ENCODE measurements at places on chromosomes 4 and X.

DNA sequence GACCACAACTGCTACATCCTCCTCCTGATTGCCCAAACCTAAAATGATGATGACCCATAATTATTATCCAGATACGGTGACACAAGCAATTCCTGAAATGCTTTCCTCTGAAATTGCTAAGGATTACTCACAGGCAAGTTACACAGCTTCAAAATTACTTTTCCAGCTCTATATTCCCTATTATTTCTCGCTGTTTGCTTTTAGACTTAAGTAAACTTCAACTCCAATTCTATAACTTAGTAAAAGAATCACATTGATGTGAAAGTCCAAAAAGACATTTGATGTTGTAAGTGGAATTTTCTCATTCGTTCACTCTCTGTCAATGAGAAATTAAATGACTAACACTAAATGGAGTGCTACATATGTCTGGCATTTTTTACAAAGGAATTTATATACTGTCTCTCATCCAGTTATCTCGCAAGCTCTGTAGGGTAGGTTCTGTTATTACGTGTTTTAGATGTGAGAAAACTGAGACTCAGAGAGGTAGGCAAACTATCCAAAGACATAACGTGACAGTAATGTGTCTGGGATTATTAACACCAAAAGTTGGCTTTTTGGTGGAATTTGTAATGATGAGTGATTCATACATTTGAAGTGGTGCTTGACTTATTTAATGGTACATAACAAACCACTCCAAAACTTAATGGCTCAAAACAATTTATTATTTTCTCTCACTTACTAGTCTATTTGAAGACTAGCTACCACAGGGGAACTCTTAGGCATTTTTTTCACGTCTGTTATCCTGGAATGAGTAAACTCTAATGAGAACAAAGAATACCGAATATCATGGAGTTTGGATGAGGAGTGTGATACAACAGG, 31.5 kb downstream of the PALLD start:
- no peak overlapping the region for H3K4me3 ChIP-seq
- H3K27me3 ChIP-seq = peaks cover 33% of the 10 kb centered on the region
- ATAC-seq = no peak
- H3K27ac ChIP-seq = no peak overlapping the region
- H3K36me3 ChIP-seq = no peaks in the 10 kb centered on the region

DNA sequence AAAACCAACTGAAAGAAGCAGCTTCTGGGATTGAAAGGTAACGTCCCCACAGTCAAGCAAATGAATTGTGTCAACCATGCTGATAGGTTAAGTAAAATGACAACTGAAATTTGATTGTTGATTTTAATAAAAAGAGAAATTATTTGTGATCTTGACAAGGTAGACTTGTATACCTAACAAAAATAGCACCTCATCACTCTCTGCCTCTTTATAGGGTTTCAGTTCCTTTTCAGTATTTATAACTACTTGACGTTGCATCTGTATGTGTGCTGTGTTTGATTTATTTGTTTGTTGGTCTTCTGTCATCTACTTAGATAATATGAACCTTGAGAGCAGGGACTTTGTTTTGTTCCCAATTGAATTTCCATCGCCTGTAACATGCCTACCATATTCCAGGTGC, 7.9 kb upstream of the PPP3CA start:
- no peak overlapping the region for H3K4me3 ChIP-seq
- no peak overlapping the region for H3K27ac ChIP-seq
- H3K4me1 ChIP-seq = peaks cover 34% of the 10 kb centered on the region
- no peaks in the 10 kb centered on the region for H3K36me3 ChIP-seq
- no peaks in the 10 kb centered on the region for H3K27me3 ChIP-seq
- peak; percentile 75 for ATAC-seq

DNA sequence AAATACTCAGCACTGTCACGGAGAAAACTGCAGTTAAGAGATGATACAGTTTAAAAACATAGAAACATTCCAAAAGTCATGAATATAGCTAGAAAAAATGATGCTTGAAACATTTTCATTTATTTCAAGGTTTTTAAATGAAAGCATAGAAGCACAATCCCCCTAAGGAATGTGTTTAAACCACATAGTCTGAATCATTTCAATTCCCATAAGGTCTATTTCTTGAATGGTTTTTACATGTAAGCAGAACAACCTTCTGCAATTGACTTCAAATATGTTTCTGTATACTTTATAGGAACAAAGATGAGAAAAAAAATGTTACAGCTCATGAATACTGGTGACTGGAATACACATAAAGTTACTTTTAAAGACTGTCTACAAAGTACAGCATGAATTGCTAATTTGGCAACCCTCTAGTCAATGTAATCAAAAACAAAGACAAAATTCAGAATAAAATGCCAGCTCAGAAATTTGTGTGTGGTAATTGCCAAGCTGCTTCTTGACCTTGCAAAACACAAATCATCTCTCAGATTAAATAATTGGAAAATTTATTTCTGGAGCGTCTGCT, 886.4 kb upstream of the ADGRL3 start:
- no peaks in the 10 kb centered on the region for H3K36me3 ChIP-seq
- no peaks in the 10 kb centered on the region for H3K4me1 ChIP-seq
- no peak for ATAC-seq
- no peak overlapping the region for H3K4me3 ChIP-seq

- no peak overlapping the region for H3K27ac ChIP-seq
- H3K4me1 ChIP-seq = peaks cover 18% of the 10 kb centered on the region
- no peaks in the 10 kb centered on the region for H3K36me3 ChIP-seq
- H3K27me3 ChIP-seq = peaks cover 6% of the 10 kb centered on the region
- ATAC-seq = no peak
Measured at GRCh38 chr4:81712714-81713113, 241.0 kb upstream of the RASGEF1B start.

DNA sequence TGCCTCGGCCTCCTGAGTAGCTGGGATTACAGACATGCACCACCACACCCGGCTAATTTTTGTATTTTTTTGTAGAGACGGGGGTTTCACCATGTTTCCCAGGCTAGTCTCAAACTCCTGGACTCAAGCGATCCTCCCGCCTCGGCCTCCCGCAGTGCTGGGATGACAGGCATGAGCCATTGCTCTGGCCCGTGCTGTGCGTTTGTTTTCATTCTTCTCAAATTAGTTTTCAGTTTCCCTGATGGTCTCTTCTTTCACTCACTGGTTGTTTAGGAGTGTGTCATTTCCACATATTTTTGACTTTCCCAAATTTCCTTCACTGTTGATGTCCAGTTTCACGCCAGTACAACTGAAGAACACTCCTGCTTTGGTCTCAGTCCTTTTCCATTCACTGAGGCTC, 31.8 kb downstream of the SH3TC1 start:
- peak overlapping the region; percentile 5 for H3K27ac ChIP-seq
- H3K36me3 ChIP-seq = peaks cover 24% of the 10 kb centered on the region
- H3K4me3 ChIP-seq = no peak overlapping the region
- ATAC-seq = no peak
- no peaks in the 10 kb centered on the region for H3K27me3 ChIP-seq
- H3K4me1 ChIP-seq = peaks cover 34% of the 10 kb centered on the region

DNA sequence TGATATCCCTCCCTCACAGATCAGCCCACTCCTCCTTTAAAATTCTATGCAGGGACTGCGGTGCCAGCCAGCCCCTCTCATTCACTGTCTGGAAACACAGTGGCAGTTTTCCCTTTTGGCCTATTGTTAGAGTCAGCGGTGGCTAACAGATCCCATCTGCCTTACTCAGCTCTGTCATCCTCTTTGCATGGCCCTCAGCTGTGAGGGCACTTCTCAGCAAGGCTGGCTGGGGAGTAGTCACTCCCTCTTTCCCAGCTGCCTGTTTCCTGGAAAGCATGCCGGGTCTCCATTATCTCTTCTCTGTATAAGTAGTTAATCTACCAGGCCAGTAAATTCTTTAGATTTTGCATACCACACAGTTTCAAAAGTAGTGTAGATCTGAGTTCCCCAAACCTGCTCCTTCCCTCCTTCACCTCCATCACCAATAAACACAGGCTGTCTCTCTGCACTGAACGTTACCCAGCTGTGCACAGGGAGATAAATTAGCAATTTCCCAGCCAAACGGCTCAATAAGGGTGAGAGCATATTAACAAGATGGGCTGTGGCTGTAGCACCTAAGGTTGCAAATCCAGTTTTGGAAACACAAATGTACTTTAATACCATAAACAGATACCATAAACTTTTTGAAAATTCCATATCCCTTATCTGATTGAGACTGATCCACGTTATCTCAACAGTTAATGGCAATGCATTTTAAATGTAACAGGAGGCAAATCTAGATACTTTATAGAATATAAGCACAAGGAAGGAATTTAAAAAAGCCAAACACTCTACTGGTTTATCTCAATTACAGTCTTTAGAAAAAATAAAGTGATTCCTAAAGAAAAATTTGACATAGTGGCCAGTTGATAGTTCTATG, 229.3 kb downstream of the ANKRD50 start:
- no peak overlapping the region for H3K27ac ChIP-seq
- no peaks in the 10 kb centered on the region for H3K4me1 ChIP-seq
- H3K36me3 ChIP-seq = no peaks in the 10 kb centered on the region
- H3K4me3 ChIP-seq = no peak overlapping the region
- peak; percentile 8 for ATAC-seq
- H3K27me3 ChIP-seq = no peaks in the 10 kb centered on the region

DNA sequence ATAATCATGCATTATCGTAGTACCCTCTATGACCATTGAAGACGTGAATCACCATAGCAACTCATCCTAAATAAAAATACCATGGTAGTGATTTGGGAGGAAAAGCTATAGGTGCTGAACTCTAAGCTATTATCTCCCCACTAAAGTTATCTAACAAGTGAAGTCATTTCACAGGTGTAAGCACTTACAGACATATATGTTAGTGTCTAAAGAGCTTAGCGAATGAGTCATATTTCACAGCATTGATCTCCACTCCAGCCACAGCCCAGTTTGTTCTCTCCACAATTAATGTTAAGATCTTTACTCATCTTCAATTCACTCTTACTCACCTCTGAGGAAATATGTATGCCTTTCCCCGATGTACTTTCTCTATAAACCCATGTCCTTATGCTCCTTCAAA, 57.0 kb downstream of the DCAF8L1 start:
- H3K4me1 ChIP-seq = no peaks in the 10 kb centered on the region
- H3K4me3 ChIP-seq = no peak overlapping the region
- H3K27me3 ChIP-seq = no peaks in the 10 kb centered on the region
- H3K27ac ChIP-seq = no peak overlapping the region

DNA sequence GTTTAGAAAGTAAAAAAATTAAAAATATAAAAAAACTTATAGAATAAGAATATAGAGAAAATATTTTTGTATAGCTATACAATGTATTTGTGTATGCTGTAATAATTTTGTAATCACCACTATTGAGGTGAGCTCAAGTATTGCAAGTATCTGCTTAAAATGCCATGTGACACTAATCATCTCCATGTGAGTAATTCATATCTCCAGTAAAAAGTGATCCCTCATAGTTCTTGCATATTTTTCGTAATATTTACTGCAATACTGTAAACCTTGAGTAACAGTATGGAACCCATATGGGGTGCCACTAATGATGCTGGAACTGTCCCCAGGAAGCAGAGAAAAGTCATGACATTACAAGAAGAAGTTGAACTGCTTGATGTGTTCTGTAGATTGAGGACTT, 43.2 kb upstream of the HUWE1 start:
- no peak for ATAC-seq
- no peak overlapping the region for H3K27ac ChIP-seq
- H3K27me3 ChIP-seq = no peaks in the 10 kb centered on the region
- no peak overlapping the region for H3K4me3 ChIP-seq
- H3K36me3 ChIP-seq = no peaks in the 10 kb centered on the region

DNA sequence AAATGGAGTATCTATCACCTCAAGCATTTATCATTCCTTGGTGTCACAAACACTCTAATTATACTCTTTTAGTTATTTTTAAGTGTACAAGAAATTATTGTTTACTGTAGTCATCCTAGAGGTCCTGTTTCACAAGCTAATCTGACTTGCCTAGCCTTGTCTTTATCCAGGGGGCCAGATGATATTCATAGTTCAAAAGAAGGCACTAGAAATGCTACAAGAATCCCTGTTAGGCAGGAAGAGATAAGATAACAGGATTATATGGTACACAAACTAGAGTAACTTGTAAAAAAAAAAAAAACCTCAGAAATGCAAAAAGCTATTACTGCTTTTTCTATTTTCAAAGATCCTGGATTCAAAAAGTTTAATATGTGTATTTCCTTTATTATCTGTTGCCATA, 95.8 kb downstream of the MBNL3 start:
- ATAC-seq = no peak
- peaks cover 6% of the 10 kb centered on the region for H3K36me3 ChIP-seq

GRCh38 chr4:80009806-80010205, 63.2 kb downstream of the ANTXR2 start:
- peaks cover 65% of the 10 kb centered on the region for H3K36me3 ChIP-seq
- no peak overlapping the region for H3K27ac ChIP-seq
- H3K4me3 ChIP-seq = no peak overlapping the region
- ATAC-seq = no peak
- H3K27me3 ChIP-seq = no peaks in the 10 kb centered on the region

- H3K4me3 ChIP-seq = no peak overlapping the region
- no peak overlapping the region for H3K27ac ChIP-seq
- no peak for ATAC-seq
- H3K27me3 ChIP-seq = no peaks in the 10 kb centered on the region
- no peaks in the 10 kb centered on the region for H3K36me3 ChIP-seq
- H3K4me1 ChIP-seq = no peaks in the 10 kb centered on the region
Measured at GRCh38 chr4:177687117-177687516, 244.9 kb upstream of the AGA start.

DNA sequence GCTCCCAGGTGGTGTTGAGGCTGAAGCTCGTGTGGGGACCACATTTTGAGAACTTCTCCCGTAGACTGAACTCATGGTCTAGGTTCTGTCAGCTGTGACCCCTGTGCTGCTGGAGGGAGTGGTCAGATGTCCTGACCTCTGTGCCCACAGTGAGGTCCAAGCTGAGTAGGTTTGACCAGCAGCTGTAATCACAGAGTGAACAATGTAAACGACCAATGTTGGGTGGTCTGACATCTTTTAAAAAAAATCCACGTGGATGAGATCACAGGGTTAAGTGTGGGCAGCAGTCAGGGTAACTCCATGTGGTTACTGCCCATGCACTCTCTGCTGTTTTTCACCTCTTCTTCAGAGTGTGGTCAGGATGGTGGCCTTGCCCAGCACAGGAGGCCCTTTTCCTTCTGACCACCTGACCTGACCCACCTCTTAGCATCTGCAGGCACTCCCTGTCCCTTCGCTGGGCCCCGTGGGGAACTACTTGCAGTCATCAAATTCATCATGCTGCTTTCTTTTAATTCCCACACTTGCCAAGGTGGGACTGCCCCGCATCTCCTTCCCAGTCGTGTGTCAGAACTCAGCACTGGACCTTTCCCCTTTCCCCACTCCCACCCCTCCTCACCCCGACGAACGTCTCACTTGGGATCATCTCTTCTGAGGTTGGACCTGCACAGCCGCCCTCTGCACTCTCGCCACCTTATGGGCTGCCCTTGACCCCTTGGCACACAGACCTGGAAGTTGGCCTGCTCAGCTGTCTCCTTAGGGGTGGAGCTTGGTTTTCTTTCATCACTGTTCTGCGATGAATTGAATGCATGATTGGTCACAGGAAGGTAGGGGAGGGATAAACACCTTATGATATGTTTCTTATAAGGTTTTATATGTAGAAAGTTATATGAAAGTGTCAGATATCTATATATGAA, 120.1 kb downstream of the PTTG2 start:
- no peak overlapping the region for H3K27ac ChIP-seq
- no peak overlapping the region for H3K4me3 ChIP-seq
- H3K36me3 ChIP-seq = peaks cover 62% of the 10 kb centered on the region
- ATAC-seq = no peak
- peaks cover 31% of the 10 kb centered on the region for H3K4me1 ChIP-seq

All from stimulated activated memory B cell treated with anti-CD40 and anti-IgM and Interleukin-4, amounts not matched to agents 10 μg/mL and 1 μg/mL and 100 μg/mL, for 72 hours (primary cell).